ENCODE measurements at places on chromosomes 3 and 15.

- no peak for DNase-seq
Measured at GRCh38 chr15:26355472-26356074, 417.3 kb downstream of the GABRB3 start.

DNA sequence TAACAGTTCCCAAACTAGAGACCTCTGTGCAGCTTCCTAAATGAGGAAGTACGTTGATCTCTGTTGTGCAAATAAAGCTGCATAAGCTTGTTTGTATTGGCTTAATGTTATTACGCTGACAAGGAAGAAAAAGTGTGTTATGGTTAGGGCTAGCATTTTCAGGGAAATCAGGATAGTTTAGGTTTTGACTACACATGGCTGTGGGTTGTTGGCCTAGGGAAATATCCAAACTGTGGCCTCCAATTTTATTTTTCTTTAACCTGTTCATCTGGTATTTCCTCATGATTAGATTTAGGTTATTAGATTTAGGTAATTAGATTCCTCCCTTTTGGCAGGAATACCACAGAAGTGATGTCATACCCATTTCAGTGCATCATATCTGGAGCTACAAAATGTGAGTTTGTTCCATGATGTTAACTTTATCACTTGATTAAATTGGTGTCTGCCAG is 8.7 kb upstream of the MCCC1 start:
- DNase-seq, result no peak

GRCh38 chr3:95343228-95343627 is 1280.4 kb downstream of the NSUN3 start:
- no peak for DNase-seq

DNA sequence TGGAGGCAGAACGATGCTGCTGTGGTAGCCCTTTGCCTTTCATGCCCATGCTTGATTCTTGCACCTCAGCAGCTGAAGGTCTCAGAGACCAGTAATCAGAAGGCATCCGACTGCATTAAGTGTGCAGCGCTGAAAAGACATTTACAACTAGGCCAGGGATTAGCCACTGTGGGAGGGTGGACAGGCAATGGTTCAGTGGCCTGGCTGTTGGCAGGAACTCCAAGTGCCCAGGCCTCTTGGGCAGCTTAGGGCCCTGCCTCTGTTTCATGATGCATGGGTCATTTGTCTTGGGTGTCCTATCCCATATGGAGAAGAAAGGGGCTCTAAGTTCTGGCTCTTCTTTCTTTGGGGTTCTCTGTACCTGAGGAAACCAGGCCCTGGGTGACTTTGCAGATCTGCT is 11.4 kb downstream of the TMED3 start:
- DNase-seq, result no peak

DNA sequence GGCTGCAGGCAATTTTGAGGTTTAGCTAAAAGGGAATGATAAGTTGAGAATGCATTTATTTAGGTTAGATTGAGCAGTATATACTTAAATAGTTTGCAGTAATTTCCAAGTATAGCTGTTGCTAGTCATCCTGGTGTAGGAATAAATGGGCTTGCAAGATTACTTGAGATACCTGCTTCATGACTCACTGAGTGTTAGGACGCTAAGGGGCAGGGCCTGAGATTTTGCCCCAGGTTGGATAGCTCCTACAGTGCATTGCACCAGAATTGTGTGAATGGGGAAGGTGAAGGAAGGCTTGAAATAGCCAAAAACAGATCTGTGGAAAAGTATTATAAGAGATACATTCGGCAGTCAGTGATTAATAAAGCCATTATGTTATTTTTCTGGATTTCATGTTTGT is 72.8 kb downstream of the KCNH8 start:
- no peak for DNase-seq

DNA sequence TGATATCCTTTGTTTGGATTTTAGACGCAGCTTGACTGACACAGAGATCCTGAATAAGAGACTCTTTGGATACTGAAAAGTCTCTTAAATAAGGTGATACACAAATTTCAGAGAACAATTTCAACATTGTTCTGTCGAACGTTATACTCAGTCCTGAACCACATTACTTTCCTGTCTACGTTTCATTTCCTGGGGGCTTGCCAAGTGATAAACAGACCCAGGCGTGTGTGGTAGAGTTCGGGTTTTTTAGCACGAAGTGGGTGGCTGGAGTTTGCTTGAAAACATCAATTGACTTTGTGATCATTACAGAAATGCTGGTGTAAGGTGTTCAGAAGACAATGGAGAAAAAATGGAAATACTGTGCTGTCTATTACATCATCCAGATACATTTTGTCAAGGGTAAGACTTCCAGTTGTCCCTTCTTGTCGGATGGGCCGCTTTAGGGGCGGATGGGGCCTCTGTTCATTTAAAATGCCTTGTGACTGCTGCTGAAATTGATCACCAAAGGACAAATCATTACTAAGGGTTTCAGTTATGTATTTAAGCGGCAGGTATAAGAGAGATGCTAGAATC is at the start of gene CD96:
Gene CD96, plus strand, starts transcription at position 287 of the 573 bp plus-strand sequence. Its CDS starts 52 bp downstream, at position 339.
- peak; percentile 74 for DNase-seq

DNA sequence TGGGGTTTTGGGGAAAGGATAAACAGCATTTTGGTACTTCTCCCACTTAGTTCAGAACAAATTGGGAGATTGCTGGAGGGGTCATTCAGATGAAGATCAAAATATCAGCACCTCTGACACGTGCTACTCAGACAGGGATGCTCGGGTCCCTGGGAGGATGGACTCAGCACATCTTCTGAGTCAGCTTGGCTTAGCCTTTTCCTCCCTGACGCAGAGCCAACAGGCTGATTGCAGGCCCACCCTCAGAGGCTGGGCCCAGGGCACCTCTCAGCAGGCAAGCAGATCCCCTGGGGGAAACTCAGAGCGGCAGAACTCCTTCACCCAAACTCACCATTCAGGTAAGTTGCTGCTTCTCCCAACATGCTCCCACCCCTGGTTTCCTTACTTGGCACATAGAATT is 304.9 kb downstream of the TLE3 start:
- no peak for DNase-seq

GRCh38 chr3:165056510-165056909 is 21.8 kb downstream of the SI start:
- DNase-seq, result no peak

- no peak for DNase-seq
Measured at GRCh38 chr3:119206611-119207511, 33.5 kb downstream of the UPK1B start.

- DNase-seq, result no peak
Measured at GRCh38 chr3:116253511-116253910, 191.8 kb downstream of the LSAMP start.

DNA sequence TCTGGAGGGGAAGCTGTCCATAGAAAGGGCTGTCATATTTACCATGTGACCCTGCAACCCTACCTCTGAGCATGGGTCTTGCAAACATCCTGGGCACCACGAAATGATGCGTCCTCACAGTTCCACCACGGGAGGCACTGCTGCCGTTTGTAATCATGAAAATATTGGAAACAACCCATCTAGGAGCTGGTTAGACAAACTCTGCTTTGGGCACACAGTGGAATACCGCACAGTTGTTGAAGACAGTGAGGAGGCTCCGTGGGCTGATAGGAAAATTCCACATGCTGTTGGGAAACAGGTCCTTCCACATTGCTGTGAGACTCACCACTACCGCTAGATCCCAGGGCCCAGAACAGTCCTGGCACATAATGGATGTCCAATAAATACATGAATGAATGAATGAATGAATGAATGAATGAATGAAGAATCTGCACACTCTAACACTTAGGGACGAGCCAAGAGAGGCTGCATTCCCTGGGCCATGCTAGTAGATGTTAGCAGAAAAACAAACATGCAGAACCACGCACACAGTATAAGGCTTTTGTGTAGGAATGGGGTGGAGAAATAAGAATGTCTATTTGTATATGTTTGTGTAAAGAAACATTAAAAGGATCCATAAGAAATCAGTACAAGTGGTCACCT is 40.6 kb downstream of the TPRA1 start:
- DNase-seq, result no peak

DNA sequence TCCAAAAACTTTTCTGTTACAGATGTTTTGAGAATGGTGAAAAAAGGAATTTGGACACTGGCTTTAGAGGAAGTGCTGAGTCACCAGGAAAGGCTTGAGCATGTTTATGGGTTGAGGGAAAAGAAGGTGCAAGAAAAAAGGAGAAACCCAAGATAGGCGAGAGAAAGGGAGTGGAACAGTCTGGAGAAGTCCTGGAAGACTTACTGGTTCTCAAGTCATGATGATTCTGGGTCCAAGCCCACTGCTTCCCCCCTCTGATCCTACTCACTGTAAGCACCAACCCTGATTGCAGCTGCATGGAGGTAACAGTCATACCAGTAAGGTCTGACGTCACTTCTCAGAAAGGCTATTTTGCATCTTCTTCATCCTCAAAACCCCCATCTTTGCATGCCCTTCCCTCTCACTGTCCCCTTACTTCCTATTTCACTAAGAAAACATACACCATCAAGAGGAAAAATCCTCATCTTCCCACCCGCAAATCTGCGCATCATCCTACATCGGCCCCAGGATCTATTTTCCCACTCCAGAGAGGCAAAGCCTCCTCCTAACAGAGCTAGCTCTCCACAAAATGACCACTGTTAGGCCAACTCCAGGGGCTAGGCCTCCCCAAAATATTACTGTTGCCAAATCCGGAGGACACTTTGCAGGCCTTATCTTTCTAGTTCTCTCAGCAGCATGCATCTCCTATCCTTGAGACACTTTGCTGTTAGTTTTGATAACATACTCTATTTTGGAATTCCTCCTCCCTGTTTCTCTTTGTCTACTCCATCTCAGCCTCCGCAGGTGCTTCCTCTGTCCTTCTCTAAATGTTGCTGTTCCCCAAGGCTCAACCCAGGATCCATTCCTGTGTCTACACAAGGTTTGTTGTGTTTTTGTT is 3.2 kb upstream of the ATP13A3 start:
- no peak for DNase-seq

GRCh38 chr3:176692966-176693785 is 504.1 kb downstream of the TBL1XR1 start:
- no peak for DNase-seq

DNA sequence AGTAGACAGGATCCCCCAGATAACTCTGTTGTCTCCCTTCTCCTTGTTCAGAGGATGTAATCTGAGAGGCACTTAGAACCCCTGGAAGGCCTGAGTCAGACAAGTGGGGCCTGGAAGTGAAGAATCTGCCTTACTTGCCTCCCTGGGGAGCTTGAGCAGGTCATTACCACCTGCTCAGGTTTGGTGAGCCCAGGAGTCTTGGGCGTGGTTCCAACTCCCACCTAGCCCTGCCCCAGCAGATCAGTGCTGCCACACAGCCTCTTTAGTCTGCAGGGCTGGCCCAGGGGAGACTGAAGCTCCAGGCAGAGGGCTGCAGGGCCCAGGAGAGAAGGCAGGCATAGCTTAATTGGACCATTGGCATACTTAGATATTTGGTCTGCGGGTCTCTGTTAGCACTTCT is 230.0 kb downstream of the ERC2 start:
- no peak for DNase-seq

DNA sequence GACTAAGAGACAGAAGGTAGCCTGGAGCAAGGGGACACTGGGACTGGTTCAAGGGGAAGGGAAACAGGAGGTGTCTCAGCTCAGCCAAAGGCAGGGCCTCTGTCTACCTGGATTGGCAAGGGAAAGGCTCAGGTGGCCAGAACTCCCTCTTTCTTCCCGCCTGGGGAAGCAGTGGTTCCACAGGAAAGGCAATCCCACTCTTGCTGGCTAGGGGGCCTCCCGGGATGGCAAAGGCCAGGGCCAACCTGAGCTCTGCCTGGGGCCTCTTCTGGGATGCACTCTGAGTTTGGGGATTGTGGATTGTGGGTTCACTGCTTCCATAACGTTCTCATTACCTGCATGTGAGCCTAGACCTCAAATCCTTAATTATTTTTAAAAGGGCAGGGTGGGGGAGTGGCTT is 13.0 kb upstream of the PARP6 start:
- no peak for DNase-seq

DNA sequence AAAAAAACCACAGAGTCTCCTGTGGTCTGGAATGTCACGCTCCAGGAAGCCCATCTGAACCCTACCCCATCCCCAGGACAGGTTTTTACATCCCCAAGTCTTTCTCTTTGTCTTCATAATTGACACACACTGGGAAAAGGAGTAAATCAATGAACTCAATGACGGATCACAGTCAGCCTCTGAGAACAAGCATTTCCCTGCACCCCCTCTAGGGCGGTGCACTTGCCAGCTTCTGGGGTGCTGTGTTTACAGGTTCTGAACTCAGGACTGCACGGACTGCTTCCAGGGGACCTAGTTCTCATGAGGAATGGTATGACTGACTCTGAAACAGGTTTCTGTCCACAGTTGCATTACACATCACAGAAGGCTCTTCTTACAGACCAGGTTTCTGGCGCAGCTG is 81.1 kb downstream of the NUP210 start:
- no peak for DNase-seq

GRCh38 chr3:127167315-127168043 is 25.5 kb upstream of the PRR23E start:
- DNase-seq, result no peak

- DNase-seq, result no peak
Measured at GRCh38 chr3:146177519-146177918, 16.5 kb upstream of the PLOD2 start.

DNA sequence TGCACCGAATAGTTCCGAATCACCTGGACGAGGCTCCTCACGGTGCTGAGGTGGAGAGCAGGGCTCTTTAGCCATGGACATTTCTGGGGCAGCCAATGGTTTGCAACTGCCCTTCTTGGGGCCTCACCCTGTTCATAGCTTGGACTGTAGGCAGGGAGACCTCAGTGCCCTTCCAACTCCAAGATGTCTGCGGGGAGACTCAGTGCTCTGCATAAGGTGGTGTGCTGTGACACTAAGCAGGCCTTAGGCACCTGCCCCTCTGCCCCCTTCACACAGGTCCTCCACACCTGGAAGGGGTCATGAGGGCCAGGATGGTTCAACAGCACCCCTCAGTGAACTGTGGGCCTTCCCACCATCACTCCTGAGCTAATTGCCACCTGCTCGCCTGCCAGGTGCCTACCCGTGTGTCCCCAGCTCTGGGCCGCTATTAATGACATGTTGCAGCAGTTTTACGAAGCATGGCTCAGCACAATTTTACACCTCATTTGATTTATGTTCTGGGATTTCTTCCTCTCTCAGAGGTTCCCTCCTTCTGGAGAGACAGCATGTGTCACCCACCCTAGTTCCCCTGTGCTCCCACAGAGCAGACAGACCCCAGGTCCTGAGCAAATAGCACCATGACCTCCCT is 101.2 kb upstream of the SMAD3 start:
- no peak for DNase-seq

DNA sequence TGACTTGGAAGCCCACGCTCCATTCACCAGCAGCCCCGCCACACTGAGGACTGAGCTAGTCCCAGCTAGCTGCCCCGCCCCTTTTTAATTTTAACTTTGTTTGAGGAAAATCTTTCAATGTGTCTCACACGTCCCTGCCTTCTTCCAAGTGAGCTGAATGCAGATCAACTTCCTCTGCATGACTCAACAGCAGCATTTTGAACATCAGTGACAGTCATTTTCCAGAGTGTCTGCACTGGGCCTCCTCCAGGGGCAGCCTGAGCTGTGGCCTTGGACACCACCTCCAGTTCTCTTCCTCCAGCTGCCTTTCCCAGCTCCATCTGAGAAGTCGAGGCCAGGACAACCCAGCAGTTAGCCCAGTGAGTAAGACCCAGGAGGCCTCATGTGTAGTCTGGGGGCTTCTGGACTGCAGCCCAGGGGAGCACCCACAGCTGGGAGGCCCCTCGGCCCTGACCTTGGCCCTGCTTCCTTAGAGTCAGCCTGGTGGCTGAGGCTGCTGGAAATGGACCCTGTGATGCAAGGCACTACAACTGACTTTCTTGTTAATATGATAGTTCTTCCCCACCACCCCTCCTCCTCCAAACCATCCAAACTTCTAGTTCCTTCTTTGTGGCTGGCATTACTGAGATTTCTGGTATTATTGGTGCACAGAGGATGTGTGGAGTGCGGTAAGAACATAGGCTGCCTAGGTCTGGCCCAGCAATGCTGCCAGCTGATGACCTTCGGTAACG is 21.4 kb upstream of the ESYT3 start:
- no peak for DNase-seq

GRCh38 chr3:71421820-71422566 is 161.5 kb downstream of the FOXP1 start:
- DNase-seq, result peak; percentile 46

Data from activated CD4-positive, alpha-beta T cell treated with anti-CD3 and anti-CD28 coated beads for 4 hours (primary cell).